Lung microvascular endothelial cell (primary cell): ENCODE measurements at places on chromosomes 7 and 10.

DNA sequence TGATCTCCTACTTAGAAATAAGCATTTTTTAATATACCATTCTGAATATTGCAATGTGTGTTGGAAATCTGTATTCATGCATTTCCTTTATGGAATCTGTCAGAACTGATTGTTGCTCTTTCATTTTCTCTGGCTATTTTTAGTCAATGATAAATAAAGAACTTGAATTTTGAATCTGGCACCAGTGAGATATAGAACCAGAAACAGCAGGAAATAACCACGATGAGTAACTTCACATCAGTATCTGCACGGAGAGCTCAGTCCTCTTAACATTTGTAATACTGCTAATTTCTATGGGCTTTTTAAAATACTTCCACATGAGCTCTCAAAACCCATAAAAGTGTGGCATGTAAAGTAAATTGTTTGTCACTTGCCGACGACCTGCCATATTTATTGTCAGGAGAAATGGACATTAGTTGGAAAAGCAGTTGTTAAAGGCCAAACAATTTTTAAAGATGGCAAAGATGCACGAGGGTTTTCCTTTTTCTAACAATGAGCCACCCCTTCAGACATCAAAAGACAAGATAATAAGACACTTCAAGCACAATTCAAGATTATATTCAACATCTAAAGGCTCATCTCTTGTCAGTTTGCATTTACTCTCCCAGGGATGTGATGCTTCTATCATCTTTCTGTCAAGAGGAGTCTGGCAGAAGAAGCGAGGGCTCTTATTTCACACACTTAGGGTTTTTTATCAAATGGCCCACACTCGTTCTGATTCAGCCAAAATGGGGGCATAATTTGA lies 118.3 kb downstream of the POU6F2 start:
- no peak for DNase-seq

DNA sequence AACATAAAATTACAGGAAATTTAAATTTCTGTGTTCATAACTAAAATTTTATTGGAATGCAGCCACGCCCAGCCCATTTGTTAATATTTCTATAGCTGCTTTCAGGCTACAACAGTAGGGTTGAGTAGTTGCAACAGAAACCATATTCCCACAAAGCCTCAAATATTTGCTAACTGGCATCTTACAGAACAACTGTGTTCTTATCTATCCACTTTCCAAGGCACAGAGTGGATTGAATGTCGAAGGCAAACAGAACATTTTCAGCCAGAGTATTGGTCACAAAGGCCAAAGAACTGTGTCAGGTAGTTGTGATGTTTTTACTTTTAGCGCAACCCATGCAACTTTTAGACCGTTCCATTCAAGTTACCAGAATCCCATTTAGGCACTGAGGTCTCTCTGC lies 51.1 kb upstream of the OPN4 start:
- DNase-seq: no peak

DNA sequence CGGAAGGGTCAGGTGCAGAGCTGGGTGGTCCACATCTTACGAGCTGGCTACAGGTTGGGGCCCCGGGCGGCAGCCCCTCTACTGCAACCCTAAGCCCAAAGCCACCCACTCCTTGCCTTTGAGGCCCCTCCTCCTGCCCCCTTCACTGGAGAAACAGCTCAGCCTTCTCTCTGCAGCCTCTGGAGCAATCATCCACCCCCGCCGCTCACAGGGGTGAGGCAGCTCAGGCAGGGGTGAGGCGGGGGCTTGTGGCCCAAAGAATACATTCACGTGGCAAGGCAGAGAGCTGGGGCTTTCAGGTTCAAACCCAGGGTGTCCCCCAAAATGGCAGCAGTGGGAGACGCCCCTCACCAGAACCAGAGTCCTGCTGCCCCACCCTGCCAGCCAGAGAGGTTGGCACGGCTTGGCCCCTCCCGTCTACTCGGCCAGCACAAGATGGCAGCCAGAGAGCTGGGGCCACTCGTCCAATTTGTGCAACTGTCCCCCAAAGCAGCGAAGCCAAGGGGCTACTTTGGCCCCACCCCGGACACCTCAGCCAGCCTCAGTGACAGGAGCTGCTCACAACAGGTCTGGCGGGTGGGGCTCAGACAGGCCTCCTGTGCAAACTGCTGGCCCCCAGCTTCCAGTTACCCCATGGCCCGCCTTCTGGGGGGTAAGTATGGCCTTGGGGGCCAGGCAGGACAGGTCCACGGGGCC lies 7.2 kb downstream of the GNB2 start:
- DNase-seq: no peak

DNA sequence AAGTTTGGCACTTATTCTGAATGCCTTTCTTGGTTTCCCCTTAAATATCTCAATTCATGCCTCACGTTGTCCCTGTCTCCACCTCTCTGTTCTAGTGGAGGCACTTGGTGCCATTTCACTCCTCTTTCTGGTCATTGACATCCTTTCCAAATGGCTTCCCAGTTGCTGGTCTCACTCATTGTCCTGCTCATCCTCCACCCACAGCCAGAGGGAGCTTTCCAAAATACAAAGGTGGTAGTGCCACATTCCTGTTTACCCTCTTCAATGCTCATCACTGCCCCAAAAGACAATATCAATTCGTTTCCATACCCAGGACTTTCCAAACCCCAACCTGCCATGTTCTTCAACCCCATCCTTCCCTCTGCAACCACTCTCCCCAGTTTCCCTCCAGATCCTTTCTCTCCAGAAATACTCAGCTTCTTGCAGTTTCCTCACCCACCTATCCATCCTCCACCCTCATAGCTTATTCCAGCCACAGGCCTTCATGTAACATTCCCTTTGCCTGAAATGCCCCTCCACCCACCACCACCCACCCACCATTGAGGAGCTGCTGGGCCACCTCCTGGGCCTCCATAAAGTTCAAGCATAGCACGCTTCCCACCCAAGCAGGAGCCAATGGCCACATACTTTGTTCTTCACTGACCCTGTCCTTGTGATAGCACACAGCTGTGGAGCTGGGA lies 63.1 kb upstream of the ADRB1 start:
- DNase-seq: no peak

DNA sequence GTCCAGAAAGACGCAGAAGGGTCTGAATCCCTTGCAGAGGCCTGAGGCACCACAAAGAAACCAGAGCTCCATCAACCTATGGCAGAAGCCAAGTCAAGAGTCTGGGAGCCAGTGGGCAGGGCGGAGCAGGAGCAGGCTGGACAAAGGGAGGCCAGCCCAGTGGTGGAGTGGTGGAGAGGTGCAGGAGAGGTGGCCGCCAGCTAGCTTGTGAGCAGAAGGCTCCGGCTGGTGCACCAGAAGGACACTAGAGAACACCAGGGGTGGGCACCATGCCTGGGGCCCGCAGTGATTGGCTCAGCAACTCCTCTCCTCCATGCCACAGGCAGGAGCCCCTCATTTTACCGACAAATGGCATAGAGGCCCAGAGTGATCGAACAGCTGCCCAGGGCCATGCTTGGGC lies 186.6 kb downstream of the GRID1 start:
- DNase-seq: no peak

GRCh38 chr10:61021926-61022325 lies 77.9 kb upstream of the RHOBTB1 start:
- DNase-seq: no peak

GRCh38 chr10:105644091-105644490 lies 1003.0 kb downstream of the SORCS3 start:
- no peak for DNase-seq

DNA sequence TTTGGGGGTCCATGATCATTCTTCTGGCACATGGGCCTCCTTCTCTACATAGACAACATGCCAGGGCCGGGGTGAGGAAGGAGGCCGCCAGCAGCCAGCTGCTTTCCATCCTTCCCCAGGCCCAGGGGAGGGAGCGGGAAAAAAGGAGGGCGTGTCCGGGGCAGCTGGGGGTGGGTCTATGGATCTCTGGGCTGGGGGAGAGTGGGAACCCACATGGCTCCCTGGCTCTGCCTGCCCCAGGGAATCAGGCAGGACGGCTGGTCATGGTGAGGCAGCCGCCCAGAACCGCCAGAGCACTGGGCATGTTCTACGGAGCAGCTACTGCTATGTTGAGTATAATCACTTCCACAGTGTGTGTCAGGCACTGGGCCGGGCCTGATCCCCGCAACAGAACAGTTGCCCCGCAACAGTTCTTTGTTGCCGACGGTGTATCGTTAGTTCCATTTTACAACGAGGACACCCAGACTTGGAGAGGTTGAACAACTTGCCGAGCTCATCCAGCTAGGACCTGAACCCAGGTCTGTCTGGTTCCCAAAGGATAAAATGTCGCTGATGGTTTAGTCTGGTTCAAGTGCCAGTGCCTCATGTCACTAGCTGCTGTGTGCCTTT lies 6.4 kb upstream of the IRF5 start:
- no peak for DNase-seq

DNA sequence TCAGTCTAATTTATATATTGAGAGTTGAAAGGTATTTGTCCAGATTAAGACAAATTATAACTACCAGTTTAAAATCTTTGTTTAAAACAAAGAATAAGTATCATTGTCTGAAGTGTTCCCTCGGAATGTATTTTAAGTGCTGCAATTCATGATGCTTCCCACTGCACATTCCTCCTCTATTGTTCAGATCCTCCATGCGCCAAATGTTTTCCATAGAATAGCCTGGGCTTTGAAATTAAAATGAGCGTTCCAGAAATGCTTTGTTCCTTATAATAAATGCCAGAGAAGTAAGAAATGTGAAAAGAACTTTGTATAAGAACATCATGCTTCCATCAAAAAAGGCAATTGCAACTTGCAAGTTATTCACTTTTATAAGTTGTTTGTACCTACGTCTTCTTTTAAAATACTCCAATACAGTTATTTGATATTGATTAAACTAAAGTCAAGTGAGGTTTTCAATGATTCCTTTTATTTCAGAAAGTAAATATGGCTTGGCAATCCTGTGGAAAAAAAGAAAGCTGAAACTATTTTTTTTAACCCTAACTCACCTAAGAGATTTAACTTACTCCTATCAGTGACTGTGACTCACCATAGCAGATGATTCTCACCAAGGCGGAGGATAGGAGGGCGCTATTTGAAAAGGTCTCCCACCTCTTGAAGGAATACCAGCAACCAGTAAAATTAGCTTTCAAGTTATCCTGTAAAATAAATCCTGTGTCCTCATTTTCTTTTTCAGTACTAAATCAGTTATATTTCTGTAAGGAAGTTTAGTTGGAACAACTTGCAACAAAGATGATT lies 85.8 kb downstream of the CTNNA3 start:
- DNase-seq: no peak

DNA sequence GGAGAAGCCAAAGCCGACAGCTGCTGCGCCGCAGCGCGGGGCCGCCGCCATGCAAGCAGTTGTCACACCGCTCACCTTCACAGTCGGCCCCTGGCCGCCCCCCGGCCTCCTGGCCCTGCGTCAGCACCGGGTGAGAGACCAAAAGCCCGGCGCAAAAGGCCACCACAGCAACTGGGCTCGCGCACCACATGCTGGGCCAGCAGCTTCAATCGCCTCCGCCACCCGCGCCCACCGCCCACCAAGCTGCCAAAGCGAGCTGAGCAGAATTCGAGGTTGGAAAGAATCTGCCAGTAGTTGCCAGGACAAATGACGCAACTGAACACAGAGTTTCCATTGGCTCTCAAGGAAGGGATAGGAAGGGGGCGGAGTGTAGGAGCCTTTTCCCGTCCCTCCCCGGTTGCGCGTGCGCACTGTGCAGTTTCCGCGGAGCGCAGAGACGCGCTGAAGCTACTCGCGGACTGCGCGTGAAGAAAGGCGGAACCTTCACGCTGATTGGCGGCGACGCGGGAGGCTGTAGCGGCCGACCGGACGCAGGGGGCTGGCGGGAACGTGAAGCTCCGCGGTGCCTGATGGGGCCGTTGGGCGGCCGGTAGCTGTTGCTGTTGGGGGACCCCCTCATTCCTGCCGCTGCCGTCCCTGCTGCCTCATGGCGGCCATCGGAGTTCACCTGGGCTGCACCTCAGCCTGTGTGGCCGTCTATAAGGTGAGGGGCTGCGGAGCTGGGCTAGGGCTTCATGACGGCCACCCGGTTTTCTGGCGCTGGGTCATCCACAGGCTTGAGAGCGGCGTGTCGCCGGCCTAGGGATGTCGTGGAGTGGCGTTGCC lies at the start of the genes CDNF, HSPA14 and MSANTD7:
Gene CDNF, minus strand, starts transcription at position 281 of the 825 bp plus-strand sequence. Its CDS starts 91 bp downstream, at position 190.
Gene HSPA14, plus strand, starts transcription at position 550 of the 825 bp plus-strand sequence. Its CDS starts 97 bp downstream, at position 647.
Gene MSANTD7, plus strand, starts transcription at position 550 of the 825 bp plus-strand sequence. CDS start 3,979 bp downstream, outside the sequence.
- peak; percentile 99 for DNase-seq

GRCh38 chr7:9890092-9890491 lies 1083.6 kb upstream of the PHF14 start:
- DNase-seq: no peak

GRCh38 chr10:133357285-133358161 lies at the start of gene FUOM:
TSS of gene FUOM (minus strand) at chr10:133358019. CDS start at chr10:133358007, 12 bp downstream.
- DNase-seq: peak; percentile 65

DNA sequence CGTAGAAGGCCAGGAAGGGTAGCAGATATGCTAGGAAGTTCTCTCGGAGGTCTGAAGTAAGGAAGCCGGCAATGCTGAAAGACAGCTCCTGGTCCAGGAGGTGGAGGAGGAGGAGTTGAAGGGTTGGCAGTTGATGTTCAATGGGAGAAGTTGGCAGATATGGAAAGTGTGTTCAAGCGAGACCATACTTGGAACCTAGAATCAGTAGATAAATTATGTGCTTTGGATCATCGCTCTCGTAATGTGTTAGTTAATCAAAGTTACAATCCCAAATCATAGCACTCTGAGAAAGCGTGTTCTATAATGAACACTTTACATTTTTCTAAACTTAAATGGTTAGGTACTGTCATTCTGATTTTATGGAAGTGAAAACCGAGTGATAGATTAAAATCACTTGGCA lies 152.9 kb downstream of the CELF2 start:
- no peak for DNase-seq
